ENCODE measurements at places on chromosomes 1 and 21.

DNA sequence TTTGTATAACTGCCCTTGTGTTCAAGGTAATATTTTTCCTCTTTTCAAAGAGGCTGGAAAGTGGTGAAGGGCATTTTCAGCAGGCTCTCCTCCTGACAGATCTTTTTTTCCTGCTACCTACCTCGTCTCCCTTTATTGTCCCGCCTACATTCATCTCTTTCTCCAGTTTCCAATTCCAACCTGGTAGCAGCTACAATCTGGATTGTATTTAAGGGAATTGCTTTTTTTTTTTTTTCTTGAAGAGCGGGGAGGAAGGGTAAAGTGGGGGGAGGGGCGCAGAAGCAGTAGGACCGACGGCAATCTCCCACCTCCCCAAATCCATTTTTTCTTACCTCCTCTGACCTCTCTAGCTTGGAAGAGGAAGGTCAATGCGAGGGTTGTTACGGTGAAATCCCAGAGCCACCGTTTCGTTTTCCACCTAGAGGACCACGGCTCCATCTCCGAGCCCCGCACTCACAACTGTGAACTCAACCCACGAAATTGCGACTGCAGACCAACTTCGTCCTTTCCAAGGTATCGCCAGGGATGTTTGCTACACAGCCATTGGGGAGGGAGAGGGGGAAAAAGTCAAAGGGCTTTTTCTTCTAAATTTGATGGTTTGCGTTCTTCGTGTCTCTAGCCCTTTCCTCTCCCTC lies 464 bp downstream of the COL11A1 start:
- no peak for DNase-seq

- DNase-seq, result no peak
These were observed 46.4 kb upstream of the CACHD1 start for GRCh38 chr1:64423526-64423925.

DNA sequence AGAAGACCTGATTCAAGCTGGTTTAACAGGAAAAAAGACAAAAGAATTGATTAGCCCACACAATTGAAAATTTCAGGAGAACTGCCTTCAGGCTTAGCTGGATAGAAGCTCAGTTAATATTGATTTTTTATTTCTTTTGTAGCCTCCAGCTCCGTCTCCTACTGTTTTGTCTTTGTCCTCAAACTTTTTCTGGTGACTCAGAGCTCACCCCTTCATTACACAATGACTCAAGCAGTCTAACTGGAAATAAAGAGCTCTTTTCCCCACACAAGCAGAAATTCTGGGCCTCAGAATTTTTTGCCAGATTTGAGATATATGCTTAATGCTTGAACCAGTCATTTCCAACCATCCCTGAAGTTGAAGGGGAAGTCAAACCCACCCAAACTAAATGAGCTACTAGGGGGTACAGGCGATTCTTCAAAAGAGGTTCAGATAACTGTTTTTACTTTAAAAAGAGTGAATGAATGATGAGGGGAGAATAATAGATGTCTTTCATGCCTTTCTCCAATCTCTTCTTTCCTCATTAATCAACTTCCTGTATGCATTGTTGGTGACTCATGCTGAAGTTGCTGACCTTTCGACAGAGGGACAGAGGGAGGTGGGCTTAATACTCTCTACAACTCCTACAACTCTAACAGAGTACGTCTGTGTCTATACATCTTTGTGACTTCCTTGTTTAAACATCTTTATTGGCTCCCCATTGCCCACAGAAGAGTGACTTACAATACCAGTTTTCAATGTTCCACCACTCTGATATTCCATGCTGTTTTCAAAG lies 6.2 kb upstream of the ACP6 start:
- no peak for DNase-seq

- no peak for DNase-seq
These were observed 82.5 kb downstream of the EDEM3 start for GRCh38 chr1:184672013-184672726.

GRCh38 chr1:204308023-204308628 lies 51.6 kb downstream of the PLEKHA6 start:
- no peak for DNase-seq

DNA sequence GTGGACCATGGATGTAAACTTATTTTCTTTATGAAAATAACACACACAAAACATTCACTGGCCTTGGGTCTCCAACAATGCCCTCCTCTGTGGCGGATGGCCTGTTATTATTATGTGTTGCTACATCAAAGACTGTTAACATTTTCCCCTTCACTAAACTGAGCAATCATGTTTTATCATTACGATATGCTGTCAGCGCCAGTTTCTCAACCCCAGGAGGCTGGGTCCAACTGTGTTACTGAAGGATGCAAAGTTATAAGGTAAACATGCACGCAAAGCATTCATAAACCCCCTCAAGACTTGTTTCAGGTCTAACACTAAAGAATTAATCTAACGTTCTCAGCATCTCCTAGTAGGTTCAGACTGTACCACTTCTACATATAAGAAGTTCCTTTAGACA lies 6.0 kb upstream of the DUSP10 start:
- DNase-seq, result no peak

DNA sequence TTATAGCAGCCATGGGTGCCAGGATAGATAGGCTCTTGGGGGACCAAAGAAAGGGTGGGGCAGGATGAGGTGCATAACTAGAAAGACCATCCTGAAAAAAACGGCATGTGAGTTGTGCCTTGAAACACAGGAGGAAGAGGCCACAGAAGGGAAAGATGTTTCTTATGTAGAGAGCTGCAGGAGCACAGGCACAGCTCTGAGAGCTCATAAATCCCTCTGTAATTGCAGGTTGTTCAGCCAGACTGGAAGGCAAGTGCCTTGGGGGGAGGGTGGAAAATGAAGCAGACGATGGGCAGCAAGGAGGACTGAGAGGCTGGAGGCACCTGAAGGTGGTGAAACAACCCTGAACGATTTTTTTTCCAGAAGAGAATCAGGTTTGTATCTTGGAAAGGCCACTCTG lies 170.7 kb downstream of the NR5A2 start:
- peak; percentile 7 for DNase-seq

DNA sequence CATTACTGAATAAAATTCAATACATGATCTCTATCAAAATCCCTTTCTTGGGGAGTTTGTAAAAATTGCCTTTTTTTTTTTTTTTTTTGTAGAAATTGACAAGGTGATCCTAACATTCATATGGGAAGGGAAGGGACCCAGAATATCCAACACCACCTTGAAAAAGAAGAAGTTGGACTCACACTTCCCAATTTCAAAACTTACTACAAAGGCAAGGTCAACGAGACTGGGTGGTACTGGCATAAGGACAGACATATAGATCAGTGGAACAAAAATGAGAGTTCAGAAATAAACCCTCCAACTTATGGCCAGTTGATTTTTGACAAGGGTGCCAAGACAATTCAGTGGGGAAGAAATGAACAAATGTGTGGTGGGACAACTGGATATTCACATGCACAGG lies 31.4 kb upstream of the CLSTN1 start:
- no peak for DNase-seq

- peak; percentile 61 for DNase-seq
These were observed 33.9 kb upstream of the ASPM start for GRCh38 chr1:197180252-197180878.

DNA sequence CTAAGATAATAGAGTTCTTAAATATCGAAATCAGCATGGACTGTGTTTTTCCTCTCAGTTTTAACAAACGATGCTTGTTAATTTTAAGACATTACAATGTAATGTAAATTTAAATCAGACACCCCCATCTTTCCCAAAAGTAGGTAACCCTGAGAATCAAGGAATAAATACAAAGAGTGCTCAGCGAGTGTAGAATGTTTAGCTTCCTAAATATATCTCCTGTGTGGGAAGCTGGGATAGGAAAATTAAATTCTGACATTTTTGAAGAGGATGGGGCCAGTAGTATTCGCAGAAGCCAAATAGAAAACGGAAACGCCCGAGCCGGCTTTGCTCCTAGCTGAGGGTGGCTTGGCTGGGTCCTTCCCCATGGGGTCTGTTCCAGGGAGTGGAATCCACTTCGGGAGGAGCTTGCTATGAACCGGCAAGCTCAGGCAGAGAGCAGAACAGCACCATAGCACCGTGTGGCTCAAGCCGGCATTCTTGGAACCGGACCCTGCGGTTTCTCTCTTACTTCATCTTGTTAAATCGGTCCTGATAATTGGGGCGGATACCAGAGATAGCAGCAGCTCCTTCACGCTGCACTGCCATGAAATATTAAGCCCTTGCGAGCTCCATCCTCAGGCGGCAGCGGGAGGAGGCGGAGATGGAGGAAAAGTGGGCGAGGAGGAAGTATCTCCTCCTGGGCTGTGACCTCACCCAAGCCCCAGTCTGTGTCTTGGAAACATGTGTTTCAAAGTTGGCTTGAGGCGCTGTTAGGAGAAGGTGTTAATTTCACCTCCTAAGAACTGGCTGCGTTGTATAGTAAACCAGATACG lies 24.9 kb downstream of the MAP3K7CL start:
- DNase-seq, result no peak

DNA sequence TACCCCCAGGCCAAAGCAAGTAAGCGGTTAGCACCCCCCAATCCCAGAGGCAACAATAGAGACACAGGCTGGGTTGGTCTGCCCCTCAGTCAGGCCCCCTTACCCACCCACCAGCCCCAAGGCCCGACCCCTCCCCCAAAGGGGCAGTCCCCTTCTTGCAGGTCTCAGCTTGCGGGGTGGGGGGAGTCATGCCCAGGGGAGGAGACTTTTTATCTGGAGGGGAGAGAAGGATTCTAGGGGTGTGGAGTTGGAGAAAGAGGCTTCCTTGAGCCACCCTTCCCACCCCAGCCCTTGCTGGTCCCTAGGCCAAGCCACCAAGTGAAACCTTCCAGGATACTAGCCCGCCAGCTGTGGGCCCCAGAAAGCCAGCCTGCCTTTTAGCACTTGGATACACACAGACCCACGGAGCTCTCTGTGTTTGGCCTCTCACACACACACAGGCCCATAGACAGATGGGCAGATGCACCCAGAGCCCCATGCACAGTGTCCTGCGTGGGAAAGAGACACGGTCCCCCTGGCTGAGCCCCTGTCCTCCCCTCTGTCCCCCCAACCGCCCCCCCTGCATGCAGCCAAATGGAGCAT lies 7.1 kb downstream of the TMEM54 start:
- no peak for DNase-seq

DNA sequence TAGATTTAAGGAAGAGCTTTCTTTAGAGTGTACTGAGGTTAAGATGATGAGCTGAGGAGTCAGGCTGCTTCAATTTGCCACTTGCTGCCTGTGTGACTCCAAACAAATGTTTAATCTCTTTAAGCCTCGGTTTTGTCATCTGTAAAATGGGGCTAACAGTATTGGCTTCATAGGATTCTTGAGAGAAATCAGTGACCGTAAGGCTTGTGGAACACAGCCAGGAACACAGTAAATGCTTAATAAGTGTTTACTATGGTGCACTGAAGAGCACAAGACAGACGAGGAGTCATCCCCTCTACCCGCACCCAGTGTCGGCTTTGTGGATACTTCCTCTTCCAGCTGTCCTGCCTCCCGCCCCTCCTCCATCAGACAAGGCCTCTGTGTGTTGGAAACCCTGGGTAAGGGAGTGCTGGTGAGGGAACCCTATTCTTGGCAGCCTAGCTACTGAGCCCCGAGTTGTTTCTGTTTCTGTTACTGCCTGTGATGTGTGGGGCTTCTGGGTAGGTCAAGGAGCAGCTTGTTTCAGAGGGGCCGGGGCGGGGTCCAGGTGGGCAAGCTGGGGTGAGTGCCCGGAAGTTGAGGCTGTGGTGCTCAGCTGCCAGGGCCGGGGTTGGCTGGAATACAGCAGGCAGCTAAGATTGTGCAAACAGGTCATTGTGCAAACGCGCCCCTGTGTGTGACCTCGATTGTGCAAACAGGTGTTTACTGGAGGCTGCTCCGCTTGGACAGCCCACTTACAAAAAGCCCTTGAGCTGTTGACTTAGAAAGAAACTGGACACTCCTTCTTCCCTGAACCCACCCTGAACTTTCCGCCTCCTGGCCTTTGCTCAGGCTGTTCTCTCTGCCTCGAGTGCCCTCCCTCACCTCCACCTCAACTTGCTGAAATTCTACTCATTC lies 4.0 kb upstream of the CSF3R start:
- DNase-seq, result peak; percentile 99

- DNase-seq, result no peak
These were observed at the start of gene ACTA1 for GRCh38 chr1:229434005-229434640. Gene ACTA1 (minus strand): TSS chr1:229434094. CDS start chr1:229433115, 979 bp downstream.

Measured in NCI-H510A treated with DMSO at 0.1 percent for 48 hours (cell line).